ENCODE measurements at places on chromosomes 16 and 17.

- DNase-seq = no peak
Observed at GRCh38 chr17:27458524-27458908, 2.3 kb downstream of the KSR1 start.

DNA sequence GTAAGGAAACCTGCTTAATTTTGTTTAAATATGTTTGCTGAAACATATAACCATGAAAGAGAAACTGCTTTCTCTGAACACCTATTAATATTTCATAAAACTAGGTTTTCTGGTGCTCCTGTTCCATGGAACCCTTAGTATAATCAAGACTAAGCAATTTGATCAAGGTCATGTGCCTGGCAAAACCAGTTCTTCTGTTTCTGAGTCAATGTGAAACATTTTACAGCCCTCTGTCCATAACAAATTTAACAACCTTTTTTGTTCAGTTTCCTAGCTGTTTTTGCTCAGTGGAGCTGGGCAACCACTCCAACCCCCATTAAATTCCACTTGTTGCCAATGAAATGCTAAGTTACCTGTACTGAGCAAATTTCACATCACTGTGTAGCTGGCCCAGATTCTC lies 344.0 kb downstream of the CA10 start:
- no peak for DNase-seq

- DNase-seq = no peak
Observed at GRCh38 chr17:27361695-27362094, 67.8 kb downstream of the WSB1 start.

DNA sequence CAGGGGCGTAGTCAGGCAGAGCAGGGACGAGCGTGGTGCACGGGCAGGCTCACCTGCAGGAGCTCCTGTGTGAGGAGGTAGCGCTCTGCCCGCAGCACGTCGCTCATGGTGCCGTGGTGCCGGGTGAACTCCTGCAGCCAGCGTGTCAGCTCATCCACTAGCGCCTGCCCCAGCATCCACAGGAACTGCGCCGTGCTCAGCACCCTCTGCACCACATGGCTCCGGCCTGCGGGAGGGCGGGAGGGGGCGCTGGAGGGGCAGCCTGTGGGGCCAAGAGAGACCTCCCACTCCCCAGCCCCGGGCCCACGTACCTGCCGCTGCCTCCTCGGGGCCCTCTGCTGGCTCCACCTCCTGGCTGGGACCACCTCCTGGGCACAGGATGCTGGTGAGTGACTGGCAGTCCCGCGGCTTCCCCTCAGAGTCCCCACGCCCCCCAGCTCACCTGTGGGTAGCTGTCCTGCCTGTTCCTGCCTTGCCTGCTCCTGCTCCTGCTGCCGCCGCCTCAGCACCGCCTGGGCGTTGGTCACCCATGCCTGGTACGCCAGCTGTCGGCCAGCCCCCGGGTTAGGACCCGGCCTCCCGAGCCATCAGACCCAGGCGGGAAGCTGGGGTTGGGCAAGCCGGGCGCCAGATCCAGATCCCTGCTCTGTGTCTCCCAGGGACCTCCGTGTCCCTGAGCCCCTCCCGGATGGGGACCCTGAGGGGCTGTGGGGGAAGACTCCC lies 16.6 kb downstream of the CTU2 start:
- no peak for DNase-seq

DNA sequence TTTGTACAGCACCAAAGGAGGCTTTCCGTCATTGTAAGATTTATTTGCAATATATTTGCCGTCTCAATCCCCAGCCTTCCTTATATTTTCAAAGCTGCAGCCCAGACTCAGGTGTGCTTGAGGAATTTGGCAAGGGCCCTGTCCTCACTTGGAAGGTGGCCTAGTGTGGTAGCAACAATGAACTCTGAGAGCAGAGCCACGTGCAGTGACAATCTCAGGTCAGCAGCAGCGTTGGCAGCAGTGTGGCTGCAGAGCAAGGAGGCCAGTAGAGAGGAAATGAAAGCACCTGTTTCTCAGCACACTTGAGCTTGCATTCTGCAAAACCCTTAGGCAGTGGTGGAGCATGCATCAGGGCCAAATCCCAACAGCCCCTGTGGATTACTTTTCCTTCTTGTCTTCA lies 613.5 kb downstream of the RBFOX1 start:
- no peak for DNase-seq

GRCh38 chr17:79930877-79931816 lies 91.9 kb upstream of the CBX4 start:
- DNase-seq = no peak

DNA sequence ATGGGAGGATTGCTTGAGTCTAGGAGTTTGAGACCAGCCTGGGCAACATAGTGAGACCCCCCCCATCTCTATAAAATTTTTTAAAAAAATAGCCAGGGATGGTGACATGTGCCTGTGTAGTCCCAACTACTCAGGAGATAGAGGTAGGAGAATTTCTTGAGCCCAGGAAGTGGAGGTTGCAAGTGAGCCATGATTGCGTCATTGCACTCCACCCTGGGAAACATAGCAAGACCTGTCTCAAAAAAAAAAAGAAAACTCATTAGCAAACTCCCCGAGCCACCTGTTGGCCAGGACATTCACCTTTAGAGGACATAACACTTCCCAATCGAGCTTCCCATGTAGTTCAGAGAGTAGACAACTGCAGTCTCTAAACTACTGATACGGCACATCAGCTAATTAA lies 274.2 kb downstream of the ABCC12 start:
- DNase-seq = no peak

DNA sequence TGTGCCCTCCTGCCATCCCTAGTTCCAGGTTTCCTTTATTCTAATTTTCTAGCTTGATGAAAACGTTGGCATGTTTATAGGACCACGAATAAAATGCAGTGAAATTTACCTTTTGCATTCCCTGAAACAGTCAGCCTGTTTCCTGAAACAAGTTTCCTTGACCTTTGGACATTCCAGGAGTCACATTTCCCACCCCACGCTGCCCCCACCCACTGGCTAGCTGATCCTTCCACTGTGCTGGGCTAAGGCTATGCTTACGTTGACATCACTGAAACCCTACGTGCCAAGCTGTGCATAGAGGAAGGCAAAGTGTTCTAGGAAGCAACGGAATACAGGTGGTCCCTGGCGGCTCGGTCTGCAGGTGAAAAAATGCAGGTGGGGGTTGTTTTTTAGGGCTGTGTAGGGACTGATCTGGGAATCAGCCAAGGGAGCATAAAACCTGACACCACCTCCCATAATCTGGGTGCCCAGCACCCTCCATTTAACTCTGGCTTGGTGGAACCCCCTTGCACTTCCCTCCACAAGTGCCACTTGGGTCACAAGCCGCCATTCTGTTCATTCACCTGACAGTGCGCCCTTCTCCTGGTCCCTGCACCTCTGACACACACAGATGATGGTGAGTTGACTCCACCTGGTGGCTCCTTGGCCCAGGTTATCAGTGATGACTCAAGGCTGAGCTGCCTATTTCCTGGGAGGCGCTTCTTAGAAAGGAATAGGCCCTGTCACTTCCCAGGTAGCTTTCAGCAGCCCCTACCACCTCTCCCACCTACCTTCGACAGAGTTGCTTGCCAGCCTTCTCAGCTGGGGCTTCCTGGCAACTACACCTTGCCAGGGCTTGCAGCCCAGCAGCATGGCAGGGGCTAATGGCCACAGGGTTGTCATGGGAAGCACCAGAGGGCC lies 83.7 kb downstream of the N4BP1 start:
- peak; percentile 20 for DNase-seq

DNA sequence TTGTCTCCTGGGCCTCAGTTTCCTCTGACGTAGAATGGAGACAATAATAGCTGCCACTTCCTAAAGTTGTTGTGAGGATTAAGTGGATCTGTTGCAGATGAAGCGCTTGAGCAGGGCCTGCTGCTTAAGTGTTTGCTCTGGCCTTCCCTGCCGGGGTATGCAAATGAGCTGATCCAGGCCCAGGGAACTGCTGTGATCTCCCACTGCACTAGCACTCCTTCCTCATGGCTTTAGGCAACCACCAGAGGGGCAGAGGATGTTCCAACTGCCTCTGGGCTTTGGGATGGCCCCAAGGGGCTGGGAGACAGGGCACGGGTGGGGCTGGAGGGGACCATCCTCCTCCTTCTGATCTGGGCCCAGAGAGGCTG lies 6.2 kb downstream of the SBK1 start:
- DNase-seq = no peak

Measured in CD4-positive, alpha-beta T cell treated with Interleukin-15 for 1 hour (primary cell).